ENCODE measurements at places on chromosomes 6 and 20. TPM values are rescaled to one million over a fixed set of nuclear protein-coding genes. Genes with fewer than 3 reads are reported as not detected.

Gene GMDS
- 5.5 TPM for total RNA-seq

Gene NKX2-2
- total RNA-seq, result not detected

Gene SLC25A27
- 3.3 TPM for total RNA-seq

Gene C4B
- 0.97 TPM for total RNA-seq

Gene GCLC
- 33.3 TPM for total RNA-seq

Gene OPN5
- not detected for total RNA-seq
